Cortex of kidney (tissue), 1 donor: ENCODE measurements at places on chromosomes 4 and X.

GRCh38 chr4:117495802-117496201, 410.4 kb upstream of the TRAM1L1 start:
- DNase-seq: no peak

DNA sequence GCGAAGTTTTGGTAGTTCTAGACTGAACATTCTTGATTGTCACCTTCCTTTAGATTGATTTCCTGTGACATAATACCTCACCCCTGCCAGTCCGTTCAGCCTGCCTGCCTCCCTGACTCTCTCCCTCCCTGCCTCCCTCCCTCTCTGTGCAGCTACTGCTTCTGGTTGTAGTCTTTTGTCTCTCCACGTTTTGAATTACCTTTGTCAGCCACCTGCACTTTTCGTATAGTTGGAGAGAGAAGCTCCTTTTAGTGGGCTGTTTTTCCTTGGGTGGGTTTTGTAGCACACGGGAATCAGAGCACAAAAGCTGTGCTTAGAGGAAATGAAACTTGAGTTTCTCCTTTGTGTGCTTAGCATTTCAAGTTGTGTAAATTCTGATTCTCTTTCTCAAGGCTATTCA, 32.6 kb upstream of the MSMO1 start:
- DNase-seq: no peak

DNA sequence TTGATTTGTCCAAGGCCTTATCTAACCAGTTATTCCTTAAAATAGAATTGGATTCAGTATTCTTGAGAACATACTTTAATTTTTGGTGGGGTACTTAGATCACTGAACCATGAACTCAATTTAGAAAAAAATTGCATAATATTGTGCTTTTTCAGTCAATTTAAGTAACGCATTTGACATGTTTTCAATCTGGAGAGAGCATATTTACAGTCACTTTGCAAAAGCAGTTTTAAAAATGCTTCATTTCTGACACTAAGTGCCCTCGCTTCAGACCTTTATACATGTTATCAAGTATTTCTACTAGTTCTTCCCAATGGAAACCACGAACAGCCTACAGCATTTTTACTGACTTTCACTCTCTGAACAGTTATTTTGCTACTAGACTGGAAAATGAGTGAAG, 257.1 kb upstream of the NDST4 start:
- no peak for DNase-seq

DNA sequence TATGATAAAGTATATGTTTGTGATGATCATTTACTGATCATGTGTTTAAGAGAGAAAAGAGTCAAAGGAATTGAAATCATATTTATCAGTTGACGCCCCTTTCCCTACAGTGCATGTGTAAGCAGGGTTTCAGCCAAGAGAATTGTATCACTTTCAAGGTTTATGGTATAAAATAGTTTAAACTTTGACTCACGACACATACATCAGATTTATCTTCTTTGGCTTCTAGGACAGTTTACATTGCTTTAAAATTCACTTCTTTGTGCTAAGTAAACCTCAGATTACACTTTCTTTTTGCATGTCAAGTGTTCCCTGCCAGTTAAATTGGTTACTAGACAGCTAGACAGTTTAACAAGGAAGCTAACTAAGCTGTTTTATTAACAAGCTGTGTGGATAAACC, 86.3 kb upstream of the MYOZ2 start:
- no peak for DNase-seq

DNA sequence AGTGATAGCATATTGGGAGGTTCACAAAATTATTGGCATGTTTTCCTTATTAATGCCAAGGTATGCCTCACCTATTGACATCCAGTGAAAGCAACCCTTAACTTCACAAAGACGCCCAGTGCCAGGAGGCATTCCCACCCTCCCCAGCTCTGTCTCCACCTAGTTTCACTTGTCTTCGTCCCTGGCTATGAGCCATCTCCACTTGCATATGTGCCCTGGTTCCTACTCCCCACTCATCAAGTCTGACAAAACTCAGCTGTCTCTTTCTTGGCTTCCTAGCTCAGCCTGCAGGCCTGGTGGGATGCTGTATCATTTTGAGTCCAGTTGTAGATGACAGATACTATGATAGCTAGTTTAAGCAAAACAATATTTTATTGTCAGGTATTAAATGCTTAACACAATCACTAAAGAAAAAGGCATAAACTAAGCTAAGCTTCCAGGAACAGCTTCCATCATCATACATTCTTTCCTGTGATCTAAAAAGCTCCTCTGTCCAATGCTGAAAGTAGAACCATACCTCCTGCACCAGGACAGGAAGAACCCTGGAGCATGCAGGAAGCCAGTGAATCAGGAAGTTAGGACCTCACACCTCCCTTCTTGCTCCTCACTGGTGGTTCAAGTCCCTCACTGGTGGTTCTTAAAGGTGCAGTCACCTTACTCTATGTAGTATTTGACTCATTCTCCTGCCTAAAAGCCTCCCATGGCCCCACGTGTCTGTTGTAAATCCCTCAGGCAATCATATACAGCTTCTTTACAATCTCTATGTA, 410.3 kb upstream of the RASGEF1B start:
- no peak for DNase-seq

GRCh38 chr4:5054532-5054931, 3.3 kb downstream of the STK32B start:
- no peak for DNase-seq

DNA sequence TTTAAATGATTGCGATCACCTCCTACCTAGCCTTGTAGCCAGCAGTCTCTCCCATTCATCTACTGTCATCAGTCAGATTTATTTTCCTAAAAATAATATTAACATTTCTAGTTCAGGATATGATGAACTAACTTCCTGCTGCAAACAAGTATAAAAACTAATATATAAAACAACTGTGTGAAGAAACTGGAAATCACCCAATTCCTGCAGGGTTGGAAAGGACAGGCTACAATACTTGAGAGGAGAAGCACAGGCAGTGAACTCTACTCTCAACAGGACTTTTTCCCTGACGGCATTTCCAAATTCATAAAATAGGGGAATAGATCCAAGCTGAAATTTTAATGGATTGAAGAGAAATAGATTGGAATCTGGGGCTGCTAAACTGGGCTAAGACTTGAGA, 14.2 kb upstream of the BBS12 start:
- no peak for DNase-seq

DNA sequence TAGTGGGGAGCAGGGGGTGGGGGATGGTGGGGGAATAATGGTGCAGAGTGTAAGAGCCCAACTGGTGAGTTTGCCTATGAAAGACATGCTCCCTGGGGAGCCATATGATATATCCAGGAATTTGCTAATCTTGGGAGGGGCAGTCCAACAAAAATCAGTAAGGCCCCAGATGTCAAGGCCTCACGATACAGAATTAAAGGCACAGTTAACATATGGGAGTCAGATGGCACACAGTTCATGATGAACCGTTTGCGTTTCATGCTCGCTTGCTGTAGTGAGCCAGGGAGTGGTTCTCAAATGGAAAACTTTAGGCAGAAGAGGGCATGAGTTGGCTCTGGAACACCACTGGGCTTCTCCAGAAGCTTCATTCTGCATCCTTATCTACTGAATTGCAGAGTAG, 33.9 kb upstream of the VCX2 start:
- DNase-seq: no peak

DNA sequence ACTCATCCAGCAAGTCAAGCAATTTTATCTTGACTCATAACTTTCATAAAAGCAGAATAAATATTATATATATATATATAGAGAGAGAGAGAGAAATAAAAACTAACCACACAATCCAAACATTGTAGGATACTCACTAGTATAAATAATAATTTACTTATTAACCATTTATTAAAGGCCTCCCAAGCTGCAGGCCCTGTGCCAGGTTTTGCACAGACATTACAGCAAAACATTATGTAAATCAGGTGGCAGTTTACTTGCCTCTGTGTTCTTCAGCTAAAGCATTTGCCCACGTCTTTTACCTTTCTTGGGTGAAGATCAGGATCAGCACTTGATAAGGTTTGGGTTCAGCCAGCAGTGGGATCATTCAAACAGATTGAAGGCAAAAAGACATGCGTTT, 75.6 kb downstream of the CLDN22 start:
- no peak for DNase-seq
